SJSA1 (cell line): ENCODE measurements at places on chromosomes 6 and 20. TPM values are rescaled to one million over a fixed set of nuclear protein-coding genes. Genes with fewer than 3 reads are reported as not detected.

Gene SEMG1
- total RNA-seq, result not detected in 2 replicates

Gene ITPA
- 59.3 and 78.0 TPM in 2 replicates for total RNA-seq

Gene LYRM4
- 21.2 and 23.0 TPM in 2 replicates for total RNA-seq

Gene BMP7
- not detected in 2 replicates for total RNA-seq

Gene FAM83B
- total RNA-seq, result not detected in 2 replicates

Gene ZNF311
- not detected in 2 replicates for total RNA-seq

Gene MTFR2
- 4.6 and 10.6 TPM in 2 replicates for total RNA-seq

Gene CENPB
- 144 and 158 TPM in 2 replicates for total RNA-seq

DNA sequence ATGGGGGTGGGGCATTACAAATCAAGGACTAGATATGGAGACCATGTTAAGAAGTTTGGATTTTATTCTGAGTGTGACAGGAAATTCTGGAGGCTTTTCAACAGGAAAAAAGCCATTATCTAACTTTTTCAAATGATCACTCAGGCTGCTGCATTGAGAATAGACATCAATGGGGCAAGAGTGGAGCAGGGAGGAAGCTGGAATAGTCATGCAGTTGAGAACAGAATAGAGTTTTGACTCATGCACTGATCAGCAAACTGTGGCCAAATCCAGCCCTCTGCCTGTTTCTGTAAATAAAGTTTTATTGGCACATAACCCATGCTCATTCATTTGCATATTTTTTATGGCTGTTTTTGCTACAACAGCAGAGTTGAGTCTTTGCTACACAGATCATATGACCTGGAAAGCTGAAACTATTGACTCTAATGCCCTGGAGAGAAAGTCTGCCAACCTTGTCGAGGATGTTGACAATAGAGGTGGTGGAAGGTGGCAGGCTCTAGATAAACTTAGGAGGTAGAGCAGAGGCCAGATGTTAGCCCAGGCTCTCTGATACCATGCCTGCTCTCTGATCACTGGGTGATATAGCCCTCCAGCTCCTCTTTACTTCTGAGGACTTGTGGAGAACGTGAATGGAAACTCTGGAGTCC is 441.8 kb downstream of the PTPRT start:
- DNase-seq, result no peak

GRCh38 chr6:43937236-43938177 is 167.5 kb downstream of the VEGFA start:
- peak; percentile 27 for DNase-seq

DNA sequence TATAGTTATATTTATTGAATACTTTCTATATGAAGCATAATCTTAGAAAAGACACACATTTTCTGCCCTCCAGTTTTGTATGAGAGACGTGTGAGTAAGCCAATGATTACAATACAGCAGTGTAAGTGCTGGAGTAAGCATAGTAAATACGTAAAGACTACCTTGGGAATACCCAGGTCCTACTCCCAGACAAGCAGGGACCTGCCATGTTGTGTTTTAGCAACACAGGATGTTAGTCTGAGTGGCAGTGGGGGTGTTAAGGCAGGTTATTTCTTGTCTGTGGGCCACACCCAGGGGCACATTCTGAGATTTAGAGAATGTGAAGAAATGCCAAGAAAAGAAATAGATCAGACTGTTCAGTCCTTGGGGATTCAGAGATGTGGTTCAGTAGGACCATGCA is 34.3 kb upstream of the RNF144B start:
- no peak for DNase-seq

DNA sequence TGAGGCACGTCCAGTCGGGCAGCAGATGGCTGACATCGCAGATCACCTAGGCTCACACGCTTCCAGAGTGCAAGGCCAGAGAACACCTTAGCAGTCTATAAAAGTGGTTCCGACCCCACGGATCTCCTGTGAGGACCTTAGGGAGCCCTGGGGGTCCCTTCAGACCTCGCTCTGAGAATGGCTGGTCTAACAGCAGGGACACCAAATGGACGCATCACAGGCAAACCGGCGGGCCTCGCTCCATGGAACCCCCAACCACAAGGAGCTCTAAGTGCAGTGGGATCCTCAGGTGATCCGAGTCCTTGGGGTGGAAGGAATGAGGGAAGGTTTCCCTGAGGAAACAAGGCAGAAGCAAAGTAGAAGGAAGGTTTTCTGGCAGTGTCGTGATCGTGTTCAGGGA is 135.4 kb downstream of the SMOC2 start:
- DNase-seq, result no peak

- no peak for DNase-seq
Measured at GRCh38 chr6:105994118-105994590, 92.0 kb upstream of the PRDM1 start.

DNA sequence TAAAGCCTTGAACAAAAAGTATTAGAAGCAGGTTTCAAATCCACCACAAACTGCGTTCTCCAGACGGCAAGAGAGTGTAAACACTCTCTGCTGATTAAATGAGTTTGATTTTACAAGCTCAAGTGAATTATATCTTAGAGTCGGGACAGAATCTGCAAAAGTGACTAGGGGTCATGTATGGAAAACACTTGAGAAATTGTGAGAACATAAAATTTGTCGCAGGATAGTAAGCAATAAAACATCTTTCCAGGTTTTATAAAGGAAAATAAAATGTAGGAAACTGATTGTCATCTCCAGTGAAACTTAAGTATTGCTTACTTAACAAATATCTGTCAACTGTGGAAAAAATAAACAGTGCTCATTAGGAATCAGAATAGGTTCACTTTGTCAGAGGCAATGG is 374.2 kb downstream of the ARHGAP18 start:
- no peak for DNase-seq

DNA sequence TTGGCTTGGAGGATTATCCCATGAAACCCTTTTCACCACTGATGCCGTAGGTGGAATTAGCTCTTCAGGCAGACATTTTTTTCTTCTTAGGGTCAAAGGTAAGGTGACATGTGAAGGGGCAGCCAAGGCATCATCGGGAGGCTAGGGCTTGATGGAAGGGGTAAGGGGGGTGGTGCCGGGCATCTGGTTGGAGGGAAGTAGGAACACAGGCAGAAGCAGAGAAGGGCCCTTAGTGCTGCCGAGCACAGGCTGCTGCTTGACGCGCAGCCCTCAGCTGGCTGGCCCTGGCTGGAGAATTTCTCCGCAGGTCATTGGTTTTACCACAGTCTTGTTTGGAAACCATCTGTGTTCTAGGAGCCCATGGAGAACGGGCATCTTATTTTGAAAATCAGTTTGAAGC is 54.7 kb downstream of the TRAF3IP2 start:
- DNase-seq, result no peak

DNA sequence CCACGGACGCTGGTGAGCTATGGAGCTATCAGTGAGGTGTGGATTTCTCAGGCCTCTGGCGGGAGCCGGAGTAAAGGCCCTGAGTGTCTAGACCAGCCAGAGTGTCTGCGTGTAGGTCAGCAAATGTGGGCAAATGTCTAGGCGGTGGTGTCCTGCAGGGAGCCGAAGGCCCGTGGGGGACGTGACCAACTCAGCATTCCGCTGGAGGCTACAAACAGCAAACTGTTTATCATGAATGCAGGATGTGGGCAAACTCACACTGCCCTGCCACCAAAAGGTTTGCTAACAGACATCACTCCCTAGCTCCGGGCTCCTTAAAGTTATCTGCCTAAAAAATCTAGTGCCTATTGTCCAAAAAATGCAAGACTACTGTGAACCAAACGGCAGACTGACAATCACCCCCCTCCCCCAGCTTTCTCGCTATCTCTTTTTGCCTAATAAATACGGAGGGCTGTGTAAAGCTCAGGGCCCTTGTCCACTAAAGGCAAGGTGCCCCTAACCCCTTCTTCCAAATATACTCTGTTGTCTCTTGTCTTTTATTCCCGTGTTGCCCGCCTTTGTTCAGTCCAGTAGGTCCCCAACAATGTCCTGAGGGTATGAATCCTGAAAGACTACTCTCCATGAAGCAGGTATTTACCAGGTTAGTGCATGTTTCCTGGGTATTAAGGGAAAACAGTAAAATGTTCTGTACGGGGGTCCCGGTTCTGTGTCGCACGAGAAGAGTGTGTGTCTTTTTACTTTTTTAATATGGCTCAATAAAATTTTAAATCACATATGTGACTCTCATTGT is 29.0 kb upstream of the AFDN start:
- DNase-seq, result no peak

GRCh38 chr6:1230689-1231605 is 81.0 kb upstream of the FOXQ1 start:
- DNase-seq, result no peak

DNA sequence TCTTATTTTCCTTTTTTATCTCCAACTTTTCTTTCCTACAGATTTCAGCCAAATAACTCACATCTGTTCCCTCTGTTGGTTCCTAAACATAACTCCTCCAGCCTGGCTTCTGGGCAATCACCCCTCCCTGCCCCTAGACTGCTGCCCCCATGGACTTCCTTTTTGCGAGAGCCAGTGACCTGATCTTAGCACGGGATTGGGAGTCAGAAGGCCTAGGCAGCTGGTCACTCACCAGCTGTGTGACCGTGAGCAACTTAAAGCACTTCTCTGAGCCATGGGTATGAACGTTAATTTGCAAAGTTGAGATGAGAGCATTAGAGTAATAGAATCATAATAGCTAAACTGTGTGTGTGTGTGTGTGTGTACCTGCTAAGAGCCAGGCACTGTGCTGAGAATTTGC is 4.5 kb upstream of the MMP9 start:
- no peak for DNase-seq

GRCh38 chr20:63216041-63216848 is at the start of gene YTHDF1:
YTHDF1 (minus strand) TSS chr20:63216131; CDS start chr20:63215892, 239 bp downstream.
- DNase-seq, result peak; percentile 94

DNA sequence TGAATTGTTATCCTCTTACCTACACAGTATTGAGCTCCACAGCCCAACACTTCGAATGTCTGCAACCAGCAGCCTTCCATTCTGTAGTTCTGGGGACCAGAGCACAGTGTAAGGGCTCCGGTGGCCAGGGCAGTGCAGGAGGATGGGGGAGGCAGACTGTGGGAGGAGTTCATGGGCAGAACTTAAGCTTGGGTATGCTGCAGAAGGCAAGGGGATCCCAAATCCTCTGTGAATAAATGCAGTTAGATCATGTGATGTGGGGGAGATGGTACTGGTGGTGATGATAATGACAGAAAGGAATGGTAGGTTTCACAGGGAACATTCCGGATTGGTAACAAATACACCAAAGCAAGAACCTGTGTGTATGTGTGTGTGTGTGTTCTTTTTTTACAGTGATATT is 26.5 kb upstream of the CNKSR3 start:
- DNase-seq, result no peak

- DNase-seq, result no peak
Measured at GRCh38 chr6:15987569-15987968, 141.3 kb upstream of the MYLIP start.

DNA sequence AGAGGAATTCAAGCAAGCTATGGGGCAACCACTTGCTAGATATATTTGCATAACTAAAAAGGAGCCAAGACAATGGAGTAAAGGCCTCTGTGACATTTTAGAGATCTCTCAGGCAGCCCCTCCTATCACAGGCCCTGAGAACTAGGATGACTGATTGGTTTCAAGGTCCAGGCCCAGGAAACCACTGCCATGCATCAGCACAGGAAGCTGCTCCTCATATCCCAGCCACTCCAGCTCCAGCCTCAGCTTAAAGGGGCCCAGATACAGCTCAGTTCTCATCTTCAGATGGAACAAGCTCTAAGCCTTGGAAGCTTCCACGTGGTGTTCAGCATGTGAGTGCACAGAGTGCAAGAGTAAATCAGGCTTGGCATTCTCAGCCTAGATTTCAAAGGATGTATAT is 21.1 kb upstream of the THBS2 start:
- DNase-seq, result no peak

DNA sequence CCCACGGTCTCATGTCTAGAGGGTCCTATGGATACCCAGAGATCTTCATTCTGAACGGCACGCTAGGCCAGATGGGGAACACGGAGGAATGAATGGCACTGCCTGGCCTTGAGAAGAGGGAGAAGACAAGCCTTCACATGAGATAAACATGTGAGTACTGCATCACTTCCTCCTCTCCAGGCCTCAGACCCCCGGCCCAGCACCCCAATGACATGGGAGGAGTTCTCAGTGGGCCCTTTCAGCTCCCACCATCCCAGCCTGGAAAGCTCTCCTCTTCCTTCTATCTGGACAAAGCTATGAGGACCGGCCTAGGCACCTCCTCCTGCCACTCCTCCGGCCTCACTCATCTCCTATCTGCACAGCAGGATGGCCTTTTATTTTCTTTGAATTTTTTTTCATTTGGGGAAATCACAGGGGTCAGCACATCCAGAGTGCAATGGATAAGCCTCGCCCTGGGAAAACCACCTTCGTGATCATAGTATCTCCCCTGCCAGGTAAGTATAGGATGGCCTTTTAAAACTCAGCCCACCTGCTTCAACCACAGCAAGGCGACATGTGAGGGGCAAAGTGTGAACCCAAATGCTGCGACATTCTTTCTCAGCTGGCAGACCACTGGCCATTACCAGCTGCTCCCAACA is 39.2 kb upstream of the CDKN1A start:
- DNase-seq, result no peak

DNA sequence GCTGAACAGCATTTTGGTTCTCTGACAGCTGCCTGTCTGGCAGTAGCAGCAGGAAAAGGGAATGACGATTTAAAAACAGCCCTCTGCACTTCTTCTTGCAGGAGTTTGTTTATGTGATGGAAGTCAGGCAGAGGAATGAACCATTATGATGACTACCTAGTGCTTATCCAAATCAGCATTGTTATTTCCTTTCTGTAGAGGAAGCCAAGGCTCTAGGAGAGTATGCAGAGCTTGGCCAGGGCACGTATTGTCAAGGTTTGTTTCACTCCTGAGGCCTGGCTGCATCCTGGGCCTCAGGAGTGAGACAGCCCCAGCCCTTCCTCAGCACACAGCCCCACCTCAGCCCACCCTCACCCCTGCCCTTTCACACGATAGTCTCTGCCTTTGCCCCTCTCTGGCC is 68.5 kb downstream of the FAM229B start:
- no peak for DNase-seq

DNA sequence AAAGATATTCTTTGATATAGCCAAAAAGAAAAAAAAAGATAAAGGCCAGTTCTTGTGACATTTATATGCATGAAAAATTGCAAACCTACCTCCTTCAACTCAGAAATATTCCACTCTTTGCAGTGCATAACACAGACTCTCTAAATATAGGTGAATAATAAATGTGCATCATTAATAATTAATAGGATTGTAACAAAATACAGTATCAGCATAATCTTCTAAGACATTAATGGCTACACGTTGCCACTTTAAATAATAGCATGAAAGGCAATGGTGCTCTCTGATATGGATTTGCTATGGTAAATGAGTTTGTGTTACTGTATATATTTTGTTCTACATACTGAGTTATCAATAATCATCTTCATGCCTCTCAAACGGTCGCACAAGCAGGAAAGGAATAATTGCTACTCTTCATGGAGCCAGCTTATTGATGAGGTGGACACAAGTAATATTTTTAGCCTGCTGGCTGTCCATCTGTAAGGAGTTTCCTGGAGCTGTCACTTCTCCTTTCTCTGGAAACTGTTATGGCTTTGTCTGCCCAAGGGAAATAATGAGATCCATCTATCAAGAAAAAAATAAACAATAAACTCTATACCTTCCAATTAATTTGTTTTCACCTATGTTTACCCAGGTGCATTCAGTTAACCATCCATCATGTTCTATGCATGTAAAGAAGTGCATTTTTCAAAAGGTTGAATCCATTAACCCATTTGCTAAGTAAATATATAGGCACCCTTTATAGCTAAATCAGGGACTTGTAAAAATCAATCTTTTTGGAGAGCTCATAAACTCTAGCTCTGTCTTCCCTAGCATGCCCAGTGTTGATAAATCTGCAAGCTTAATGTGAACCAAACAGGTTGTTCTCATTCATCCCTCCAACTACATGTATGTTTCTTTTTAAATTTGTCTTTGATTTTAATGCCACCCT is 253.0 kb downstream of the NKAIN2 start:
- no peak for DNase-seq

GRCh38 chr6:166683477-166683876 is 56.4 kb upstream of the RPS6KA2 start:
- DNase-seq, result no peak
